ENCODE measurements at places on chromosomes 4 and X.

DNA sequence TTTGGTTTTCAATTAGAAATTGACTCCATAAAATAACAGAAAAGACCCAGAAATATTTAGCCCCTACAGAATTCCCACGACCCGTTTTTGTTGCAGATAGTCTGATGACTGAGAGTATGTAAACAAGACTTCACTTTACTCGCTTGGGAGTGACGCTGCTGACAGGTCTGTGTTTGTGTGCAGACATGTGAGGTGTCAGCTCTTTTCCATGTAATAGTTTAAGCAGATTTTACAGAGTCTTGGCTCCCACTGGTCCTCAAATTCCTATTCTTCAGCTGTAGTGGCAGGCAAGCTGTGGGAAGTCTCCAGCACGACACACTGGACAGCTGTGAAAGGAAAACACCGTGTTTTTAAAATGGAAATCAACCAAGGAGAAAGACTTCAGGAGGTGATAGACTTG lies 455.7 kb downstream of the GABRG1 start:
- no peak for DNase-seq

- DNase-seq = no peak
Observed at GRCh38 chrX:48470833-48471118, 716 bp upstream of the SLC38A5 start.

- no peak for DNase-seq
Observed at GRCh38 chrX:16212436-16212835, 45.2 kb downstream of the MAGEB17 start.

DNA sequence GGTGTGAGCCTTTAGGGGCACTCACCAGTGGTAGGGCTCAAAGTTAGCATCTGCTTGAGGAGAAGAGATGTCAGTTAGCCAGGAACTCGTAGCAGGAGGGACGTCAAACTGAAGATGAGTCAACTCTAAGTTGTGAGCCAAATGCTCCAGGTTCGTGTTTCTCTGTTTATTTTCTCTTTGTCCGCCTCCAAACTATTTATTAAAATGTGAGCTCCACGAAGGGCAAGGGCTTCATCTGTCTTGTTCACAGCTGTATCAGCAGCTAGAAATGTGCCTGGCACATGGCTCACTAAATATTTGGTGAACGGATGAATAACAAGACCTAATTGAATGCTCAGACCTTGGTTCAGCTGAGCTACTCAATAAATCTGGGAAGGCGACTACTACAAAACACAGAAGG lies 248.9 kb downstream of the BCOR start:
- DNase-seq = peak; percentile 62

DNA sequence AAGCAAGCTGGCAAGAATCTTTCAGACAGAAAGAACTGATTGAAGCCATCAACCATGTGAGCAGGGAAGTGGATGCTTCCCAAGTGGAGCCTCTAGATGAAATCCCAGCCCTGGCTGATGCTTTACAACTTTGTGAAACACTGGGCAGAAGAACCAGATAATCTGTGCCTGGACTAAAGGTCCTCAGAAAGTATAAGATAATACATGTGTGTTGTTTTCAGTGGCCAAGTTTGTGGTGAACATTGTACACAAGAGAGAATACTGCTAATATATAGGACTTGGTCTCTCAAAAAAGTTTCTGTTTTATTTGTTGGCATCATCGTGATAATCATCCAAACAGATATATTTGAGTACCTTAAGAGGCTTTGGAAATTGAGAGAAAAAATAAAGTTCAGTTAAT lies 1367.8 kb upstream of the IGFBP7 start:
- DNase-seq = no peak

- DNase-seq = no peak
Observed at GRCh38 chr4:187436251-187436650, 559.3 kb upstream of the ZFP42 start.

- no peak for DNase-seq
Observed at GRCh38 chr4:16581117-16581516, 317.3 kb downstream of the LDB2 start.

GRCh38 chr4:20151436-20151835 lies 100.3 kb upstream of the SLIT2 start:
- no peak for DNase-seq

DNA sequence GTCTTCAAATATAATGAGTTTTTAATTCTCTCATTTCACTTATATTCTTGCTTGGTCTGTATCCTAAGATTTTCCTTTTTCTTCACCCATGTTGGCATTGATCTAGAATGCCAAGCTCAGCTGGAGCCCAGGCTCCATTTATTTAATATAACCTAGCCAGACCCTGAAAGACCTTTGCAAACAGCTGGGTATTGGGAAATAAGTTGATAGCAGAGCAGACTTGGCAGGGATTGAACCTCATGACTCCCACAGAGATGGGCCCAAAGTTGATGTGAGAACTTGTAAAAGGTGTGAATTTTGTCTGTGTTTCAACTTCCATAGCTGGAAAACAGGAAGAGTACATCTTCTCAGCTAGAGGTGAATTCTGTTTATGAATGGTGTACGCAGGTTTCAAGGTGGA lies 59.5 kb downstream of the SH2D1A start:
- DNase-seq = no peak

DNA sequence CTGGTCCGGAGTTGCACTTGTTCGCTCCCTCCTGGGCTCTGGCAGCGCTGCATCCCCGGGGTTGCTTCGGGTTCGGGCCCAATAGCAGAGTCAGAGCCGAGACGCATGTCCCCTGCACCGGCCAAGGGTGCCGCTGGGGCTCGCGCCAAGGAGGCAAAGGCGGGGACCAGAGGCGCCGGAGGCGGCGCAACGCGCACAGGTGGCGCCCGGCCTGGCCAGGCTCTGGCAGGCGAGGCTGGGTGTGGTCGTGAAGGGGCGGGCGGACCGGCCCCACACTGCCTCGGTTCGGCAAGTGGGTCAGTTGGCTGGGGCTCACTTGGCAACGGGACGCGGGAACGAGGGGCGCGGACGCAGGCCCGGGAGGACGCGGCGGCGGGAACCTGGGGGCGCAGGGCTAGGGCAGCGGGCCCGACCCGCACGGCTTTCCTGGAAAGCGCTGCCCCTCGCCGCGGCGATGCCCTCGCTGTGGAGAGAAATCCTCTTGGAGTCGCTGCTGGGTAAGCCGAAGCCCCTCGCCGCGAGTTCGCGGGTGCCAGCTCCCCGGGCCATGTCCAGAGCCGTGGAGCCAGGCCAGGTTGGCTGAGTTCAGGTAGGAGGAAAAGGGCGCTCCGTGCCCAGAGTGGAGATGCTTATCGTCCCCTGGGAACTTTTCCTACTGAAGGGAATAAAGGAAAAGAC lies at the start of gene CWH43:
Gene CWH43 (plus strand): TSS at position 300 of the 678 bp plus-strand sequence. CDS start 155 bp downstream, at position 455.
- DNase-seq = no peak

DNA sequence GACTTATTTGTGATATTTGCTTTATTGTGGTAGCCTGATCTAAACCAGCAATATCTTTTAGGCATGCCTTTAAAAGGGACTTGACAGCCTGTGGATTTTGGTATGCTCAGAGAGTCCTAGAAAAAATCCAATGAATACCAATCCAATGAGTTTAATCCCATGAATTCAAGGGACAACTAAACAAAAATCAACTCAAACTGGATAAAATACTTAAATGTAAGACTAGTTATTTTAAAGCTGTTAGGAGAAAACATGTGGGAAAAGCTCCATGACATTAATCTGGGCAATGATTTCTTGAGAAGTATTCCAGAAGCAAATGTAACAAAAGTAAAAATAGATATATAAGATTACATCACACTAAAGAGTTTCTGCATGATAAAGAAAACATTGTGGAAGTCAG lies 711.5 kb upstream of the PITX2 start:
- no peak for DNase-seq

DNA sequence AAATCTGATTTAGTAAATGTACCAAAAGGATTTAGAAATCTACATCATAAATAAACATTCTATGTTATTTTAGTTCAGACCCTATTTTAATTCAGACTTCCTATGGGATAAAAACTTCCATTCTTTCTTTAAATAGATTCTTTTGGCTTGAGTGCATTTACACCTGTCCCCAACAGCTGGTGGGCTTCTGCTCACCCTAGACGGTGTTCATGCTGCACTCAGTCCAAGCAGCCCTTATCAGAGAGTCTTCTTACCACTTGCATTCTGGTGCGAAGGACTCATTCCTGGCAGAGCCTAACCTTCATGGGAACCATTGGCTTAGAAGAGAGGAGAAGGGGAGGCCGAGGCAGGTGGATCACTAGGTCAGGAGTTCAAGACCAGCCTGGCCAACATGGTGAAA lies 57.3 kb downstream of the NPNT start:
- DNase-seq = no peak

GRCh38 chr4:42607011-42607726 lies 49.7 kb downstream of the ATP8A1 start:
- DNase-seq = no peak

GRCh38 chr4:16706251-16706650 lies 192.2 kb downstream of the LDB2 start:
- DNase-seq = no peak

- DNase-seq = peak; percentile 16
Observed at GRCh38 chr4:5863461-5864113, 29.3 kb downstream of the CRMP1 start.

DNA sequence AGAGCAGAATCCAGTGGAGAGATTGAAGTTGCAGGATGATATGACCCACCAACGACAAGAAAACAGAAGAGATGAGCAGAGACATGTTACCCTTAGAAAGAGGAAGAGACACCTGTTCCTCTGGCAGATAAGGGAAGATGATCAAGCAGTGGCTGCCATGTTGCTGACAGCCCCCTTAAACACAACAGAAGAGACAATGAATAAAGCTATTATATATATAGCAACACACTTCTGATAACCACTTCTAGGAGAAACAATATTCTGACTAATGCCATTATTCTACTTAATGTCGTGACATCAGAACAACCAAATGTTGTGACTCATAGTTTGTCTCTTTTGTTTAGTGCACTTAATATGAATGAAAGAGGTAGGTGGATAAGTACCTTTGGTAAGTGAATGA lies 44.9 kb downstream of the SH3RF1 start:
- no peak for DNase-seq

DNA sequence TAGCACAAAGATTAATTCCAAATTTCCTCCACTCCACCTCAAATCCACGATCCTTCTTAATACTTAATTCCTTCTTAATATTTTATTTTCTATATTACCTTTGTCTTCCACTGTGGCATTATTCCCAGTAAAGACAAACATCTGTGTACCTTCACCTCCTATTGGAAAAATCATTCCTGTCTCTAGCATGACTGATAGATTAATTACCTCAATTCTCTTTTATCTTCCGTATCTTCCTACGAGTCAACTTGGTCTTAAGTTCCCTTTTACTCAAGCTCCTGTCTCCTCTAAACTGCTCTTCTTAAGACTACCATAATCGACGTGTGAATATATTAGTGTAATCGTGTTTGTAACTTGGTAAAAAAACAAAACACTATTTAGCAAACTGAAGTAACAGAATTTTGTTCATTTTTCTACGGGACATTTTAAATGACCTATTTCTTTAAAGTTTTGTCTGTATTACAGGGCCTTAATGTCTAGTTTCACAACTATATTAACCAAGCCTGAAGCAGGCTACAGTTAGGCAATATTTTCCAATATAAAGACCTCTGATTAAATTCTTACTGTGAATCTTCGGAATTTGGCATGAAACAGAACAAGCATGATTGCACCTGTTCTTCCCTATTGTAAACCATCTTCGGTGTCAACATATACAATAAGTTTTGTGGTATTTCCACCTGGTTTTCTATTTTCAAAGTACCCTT lies 1.1 kb upstream of the USP38 start:
- no peak for DNase-seq

- no peak for DNase-seq
Observed at GRCh38 chrX:134659761-134660160, 1.5 kb upstream of the PLAC1 start.

- no peak for DNase-seq
Observed at GRCh38 chrX:17552044-17552650, 177.1 kb downstream of the NHS start.

GRCh38 chr4:186839122-186840037 lies 115.7 kb upstream of the FAT1 start:
- DNase-seq = peak; percentile 97

DNA sequence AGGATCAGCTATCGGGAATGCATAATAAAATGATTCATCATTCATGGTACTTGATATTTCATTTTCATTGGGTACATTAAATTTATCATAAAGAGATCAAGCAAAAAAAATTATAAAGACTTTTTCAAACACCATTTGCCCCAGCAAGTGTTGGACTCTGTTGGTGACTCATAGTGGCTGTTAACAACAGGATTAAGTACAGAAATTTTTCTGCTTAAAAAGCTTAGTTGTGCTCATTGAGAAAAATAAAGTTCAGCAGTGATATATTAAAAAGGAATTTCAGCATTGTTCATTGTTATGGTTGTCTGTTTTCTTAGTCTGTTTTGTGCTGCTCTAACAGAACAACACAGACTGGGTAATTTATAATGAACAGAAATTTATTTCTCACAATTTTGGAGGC lies 86.2 kb upstream of the PCDH10 start:
- DNase-seq = no peak

GRCh38 chrX:110734894-110735541 lies 60.6 kb downstream of the CHRDL1 start:
- DNase-seq = no peak

GRCh38 chrX:19839770-19840254 lies 47.6 kb downstream of the SH3KBP1 start:
- no peak for DNase-seq

DNA sequence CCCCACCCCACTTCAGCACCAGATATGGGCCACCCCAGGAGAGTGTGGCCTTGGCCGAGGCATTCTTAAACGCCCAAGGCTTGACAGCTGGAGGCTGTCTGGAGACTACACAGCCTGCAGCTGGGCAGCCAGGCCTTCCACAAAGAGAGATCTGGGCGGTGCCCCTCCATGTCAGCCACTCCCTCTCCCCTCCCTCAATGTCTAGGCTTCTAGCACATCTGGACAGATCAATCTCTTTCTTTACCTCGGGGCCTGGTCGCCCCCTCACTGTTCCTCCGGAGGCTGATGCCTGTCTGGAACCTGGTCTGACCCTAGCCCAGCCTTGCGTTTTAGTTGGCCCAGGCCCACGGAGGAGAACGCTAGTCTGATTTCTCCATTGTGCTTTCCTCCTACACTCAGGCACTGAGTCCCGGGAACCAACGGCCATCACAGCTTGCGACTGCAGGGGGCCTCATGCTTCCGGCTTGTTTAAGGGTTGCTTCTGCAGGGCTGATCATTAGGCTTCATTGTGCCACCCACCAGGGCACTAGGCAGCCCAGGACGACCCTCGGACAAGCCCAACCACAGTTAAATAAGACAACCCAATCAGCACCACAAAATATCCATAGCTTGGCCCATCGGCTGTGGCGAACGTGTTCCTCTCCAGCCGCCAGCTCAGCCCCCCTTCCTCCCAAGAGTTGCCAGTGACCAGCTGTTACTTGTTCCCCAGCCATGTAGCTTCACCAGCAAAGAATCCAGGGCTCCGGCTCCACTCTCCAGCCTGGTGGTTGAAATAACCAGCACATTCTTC lies 200.6 kb downstream of the BCOR start:
- peak; percentile 80 for DNase-seq

- no peak for DNase-seq
Observed at GRCh38 chr4:107818301-107818910, 6.3 kb upstream of the SGMS2 start.

DNA sequence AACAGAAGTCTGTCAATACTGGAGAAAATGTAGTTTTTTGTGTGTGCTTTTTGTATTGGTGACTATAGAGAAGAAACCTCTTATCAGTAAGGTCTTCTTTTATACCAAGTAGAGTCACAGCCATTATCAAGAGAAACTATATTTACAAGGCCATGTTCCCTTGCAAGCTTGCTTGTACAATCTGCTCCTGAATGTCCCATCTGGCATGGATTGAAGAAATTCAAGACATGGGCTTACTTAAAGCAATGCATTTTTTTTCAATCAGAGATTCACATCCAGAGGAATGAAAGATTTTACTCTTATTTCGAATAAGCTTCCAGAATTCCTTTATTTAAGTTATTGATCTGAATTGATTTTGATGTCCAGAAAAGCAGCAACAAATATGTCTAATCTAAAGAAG lies 537.3 kb upstream of the RPS6KA3 start:
- DNase-seq = no peak

All from SJSA1 (cell line).